Suprapubic skin (tissue), 4 donors: ENCODE measurements at places on chromosomes 1 and 21.

DNA sequence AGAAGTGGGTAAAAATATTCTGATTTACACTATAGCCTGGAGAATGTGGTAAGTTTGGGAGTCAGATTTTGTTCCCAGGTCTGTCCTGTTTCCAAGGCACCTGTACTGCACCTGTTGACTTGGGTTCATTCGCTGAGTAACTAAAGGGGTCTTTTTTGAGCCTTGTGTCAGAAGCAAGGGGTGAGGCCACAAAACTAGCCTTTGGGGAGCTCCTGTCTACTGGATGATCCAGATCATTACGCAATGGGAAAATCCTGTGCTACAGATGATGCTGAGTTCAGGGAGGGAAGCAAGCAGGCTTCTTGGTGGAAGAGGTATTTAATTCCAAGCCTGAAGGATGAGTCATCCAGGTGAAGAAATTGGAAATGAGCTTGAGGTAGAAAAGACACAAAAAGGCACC lies 424.0 kb downstream of the MATN1 start:
- no peak for DNase-seq
- H3K4me1 ChIP-seq = no peaks in the 10 kb centered on the region
- no peak overlapping the region for H3K4me3 ChIP-seq
- no peaks in the 10 kb centered on the region for H3K36me3 ChIP-seq

GRCh38 chr1:25134801-25135461 lies 97.4 kb downstream of the SYF2 start:
- no peaks in the 10 kb centered on the region for H3K36me3 ChIP-seq
- DNase-seq = no peak
- H3K4me3 ChIP-seq = no peak overlapping the region
- peaks cover 8% of the 10 kb centered on the region for H3K27me3 ChIP-seq

DNA sequence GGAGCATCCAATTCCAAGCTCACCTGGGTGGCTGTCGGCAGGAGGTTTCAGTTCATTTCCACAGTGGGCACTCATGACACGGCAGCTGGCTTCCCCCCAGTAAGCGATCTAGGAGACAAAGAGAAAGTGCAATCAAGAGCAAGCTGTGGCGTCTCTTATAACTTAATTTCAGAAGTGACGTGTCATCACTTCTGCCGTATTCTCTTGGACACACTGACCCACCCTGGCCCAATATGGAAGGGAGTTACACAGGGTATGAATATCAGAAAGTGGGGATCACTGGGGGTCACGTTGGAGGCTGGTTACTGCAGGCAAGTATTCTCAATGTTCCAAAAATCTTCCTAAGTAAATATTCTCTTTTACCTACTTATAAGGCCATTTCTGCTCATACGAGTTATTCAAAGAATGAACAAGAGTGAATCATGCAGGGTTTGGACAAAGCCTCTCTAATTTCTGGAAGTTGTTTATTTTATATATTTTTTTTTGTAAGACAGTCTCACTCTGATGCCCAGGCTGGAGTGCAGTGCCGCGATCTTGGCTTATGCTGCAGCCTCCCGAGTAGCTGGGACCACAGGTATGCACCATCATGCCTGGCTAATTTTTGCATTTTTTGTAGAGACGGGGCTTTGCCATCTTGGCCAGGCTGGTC lies 46.5 kb upstream of the GREM2 start:
- H3K4me3 ChIP-seq = no peak overlapping the region
- no peaks in the 10 kb centered on the region for H3K4me1 ChIP-seq
- H3K27me3 ChIP-seq = no peaks in the 10 kb centered on the region
- no peak for DNase-seq
- no peaks in the 10 kb centered on the region for H3K36me3 ChIP-seq

DNA sequence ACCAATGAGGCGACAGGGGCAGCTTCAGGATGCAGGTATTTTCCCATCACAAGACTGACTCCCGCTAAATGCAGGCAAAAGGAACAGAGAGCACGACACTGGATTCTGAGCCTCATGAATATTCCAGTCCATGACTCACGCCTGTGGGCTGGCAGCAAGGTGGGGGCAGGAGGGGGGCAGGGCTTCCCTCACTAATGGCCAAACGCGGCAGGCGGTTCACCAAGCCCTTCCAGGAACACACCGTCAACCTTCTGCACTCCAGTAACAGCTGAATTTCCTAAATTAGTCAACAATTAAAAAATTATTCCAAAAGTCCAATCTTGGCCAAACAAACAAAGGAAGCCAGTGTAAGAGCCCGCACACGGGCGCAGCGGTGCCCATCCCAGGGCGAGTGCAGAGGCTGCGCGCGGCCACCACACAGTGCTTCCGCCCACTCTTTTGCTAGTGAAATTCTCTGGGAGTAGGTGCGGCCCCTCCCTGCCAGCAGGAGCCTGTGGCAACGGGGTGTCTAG lies 12.5 kb upstream of the GPR153 start:
- no peak overlapping the region for H3K27ac ChIP-seq
- DNase-seq = no peak
- no peak overlapping the region for H3K4me3 ChIP-seq
- no peaks in the 10 kb centered on the region for H3K27me3 ChIP-seq
- H3K36me3 ChIP-seq = no peaks in the 10 kb centered on the region
- H3K4me1 ChIP-seq = peaks cover 48% of the 10 kb centered on the region

DNA sequence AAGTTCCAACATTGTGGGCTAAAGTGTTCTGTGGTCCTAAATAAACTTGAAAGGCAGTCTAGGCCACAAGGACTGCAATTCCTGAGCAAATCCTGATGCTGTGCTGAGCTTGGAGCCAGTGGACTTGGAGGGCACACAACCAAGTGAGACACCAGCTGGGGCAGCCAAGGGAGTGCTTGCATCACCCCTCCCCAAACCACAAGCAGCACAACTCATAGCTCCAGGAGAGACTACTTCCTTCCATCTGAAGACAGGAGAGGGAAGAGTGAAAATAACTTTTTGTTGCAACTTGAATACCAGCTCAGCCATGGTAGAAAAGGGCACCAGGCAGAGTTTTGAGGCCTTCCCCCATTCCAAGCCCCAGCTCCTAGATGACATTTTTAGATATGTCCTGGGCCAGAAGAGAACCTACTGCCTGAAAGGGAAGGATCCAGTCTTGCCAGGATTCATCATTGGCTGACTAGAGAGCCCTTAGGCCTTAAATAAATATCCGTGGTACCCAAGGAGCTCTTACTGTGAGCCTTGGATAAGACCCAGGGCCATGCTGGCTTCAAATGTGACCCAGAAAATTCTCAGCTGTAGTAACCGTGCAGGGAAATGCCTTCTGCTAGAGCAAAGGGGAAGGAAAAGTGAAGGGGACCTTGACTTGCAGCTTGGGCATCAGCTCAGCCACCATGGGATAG lies 35.4 kb upstream of the LRRC8B start:
- no peaks in the 10 kb centered on the region for H3K36me3 ChIP-seq
- no peak overlapping the region for H3K4me3 ChIP-seq
- H3K27me3 ChIP-seq = no peaks in the 10 kb centered on the region
- H3K4me1 ChIP-seq = no peaks in the 10 kb centered on the region
- H3K27ac ChIP-seq = no peak overlapping the region
- DNase-seq = no peak

DNA sequence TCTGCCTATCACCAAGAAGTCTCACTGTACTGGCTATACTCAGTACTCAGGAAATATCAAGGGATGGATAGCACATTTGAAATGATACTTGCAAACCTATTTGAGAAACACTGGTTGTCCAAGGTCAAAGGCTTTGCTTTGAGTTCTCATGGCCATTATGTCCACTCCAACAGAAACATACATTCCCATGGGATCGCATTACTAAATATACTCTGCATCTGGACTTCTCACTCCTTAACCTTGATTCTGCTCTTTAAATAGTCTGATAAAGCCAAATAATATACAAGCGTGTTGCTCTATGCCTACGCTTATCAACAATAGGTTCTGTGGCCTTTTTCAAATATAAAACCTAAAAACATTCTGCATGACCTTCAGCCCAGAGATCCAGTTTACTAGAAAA lies 1054.8 kb downstream of the MRPL39 start:
- no peak for DNase-seq
- no peak overlapping the region for H3K27ac ChIP-seq
- no peaks in the 10 kb centered on the region for H3K4me1 ChIP-seq
- no peaks in the 10 kb centered on the region for H3K27me3 ChIP-seq

DNA sequence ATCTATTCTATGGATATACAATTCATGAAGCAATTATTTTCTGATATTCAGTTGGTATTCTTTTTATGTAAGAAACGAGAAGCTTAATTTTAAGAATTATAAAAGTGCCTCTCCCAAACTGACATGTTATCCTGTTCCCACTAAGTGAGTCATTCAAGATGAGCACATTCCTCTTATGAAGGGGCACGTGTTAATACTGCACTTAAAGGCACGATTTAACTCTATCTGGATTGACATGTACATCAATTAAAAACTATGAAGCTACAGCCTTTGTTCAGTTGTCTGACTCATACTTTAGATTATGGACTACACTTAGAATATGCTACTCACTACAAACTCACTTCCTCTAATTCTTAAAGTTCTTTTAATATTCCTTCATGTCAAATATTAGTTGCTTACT lies 111.6 kb downstream of the CYYR1 start:
- no peaks in the 10 kb centered on the region for H3K4me1 ChIP-seq
- H3K4me3 ChIP-seq = no peak overlapping the region
- no peak overlapping the region for H3K27ac ChIP-seq

DNA sequence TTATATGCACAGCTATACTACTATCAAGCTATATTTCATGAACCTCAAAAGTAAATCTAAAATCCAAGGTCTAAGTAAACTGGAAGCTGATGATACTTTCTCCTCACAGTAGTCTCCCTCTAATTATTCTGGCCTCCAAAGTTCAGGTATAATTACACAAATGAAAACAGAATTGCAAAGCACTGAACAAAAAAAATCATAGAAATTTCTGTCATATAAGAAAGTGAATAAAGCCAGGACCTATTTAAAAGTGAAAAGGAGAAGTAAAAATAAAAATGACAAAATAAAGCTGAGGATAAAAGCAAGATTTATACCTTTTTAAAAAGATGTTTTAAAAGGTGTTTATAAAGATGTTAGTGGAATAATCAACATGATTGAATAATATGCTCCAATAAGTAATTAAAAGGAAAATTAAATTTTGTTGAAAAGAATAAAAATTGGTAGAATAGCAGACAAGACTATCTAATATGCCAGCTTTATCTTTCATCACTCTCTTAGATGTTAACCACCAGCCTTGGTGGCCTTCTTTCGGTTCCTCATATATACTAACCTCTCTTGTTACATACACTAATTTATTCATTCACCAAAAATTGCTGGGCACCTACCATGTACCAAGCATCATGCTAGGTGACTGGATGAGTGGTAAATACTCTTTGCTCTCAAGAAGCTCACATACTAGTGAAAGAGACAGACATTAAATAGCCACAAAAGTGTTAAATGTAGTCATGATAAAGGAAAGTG lies 25.1 kb downstream of the SHCBP1L start:
- H3K4me3 ChIP-seq = no peak overlapping the region
- H3K27ac ChIP-seq = no peak overlapping the region
- no peaks in the 10 kb centered on the region for H3K36me3 ChIP-seq
- no peaks in the 10 kb centered on the region for H3K4me1 ChIP-seq
- no peak for DNase-seq
- H3K27me3 ChIP-seq = peaks cover 4% of the 10 kb centered on the region

DNA sequence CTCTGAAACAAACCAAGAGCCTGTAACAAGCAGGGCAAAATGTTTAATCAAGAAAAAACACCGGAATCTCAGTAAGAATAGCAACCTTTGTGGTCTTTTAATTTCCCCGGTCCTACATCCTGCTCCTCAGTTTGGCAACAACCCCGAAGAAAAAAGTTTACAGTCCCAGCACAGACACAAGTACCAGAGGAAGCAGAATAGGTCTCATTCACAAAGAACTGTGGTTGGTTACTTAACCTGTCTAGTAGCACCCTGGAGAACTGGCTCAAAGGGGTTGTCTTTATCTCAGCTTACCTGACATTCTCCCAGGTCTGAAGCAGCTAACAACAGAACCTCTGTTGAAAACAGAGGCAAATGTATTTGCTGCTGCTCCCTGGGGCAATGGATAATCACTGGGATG lies 399.3 kb downstream of the AJAP1 start:
- no peak for DNase-seq
- H3K36me3 ChIP-seq = no peaks in the 10 kb centered on the region
- no peak overlapping the region for H3K4me3 ChIP-seq
- no peaks in the 10 kb centered on the region for H3K4me1 ChIP-seq
- H3K27me3 ChIP-seq = no peaks in the 10 kb centered on the region

- peaks cover 41% of the 10 kb centered on the region for H3K4me1 ChIP-seq
- no peaks in the 10 kb centered on the region for H3K27me3 ChIP-seq
- no peaks in the 10 kb centered on the region for H3K36me3 ChIP-seq
- DNase-seq = no peak
Observed at GRCh38 chr1:14138135-14138506, 438.1 kb downstream of the PRDM2 start.

DNA sequence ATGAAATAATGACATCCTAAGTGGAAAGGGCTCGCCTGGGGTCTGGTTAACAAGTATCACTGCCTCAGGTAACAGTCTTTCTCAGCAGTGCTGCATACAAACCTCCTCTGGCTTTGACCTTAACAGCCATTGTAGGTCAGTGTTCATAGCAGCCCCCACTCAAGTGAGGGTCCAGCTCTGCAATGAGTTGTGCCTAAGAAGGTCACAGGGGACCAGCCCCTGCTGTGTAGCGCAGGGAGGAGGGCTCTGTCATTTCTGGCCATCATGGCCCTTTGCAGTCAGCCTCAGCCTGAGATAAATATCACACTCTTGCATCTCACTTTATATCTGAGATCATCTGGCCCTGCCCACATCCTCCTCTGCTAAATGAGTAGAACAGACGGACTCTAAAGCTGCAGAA lies 18.1 kb upstream of the MYSM1 start:
- no peak overlapping the region for H3K4me3 ChIP-seq
- no peaks in the 10 kb centered on the region for H3K36me3 ChIP-seq
- no peaks in the 10 kb centered on the region for H3K27me3 ChIP-seq
- peaks cover 14% of the 10 kb centered on the region for H3K4me1 ChIP-seq
- DNase-seq = no peak

DNA sequence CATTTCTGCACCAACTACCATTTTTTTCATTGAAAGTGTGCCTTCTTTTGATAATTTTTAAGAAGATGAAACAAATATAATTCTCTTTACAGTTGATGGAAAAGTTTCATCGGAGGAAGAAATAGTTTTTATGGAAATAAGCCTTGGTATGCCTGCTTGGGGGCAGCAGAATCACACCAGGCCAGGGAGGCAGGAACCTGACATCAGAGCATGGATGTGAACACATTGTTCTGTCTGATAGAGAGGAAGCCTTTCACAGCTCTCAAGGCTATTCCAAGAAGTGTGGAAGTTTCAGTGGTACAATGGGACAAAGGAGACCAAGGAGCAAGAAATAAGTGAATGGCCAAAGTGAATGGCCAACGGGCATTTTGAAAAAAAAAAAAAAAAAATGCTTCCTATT lies 162.2 kb upstream of the KCNK2 start:
- H3K4me3 ChIP-seq = no peak overlapping the region
- H3K36me3 ChIP-seq = no peaks in the 10 kb centered on the region
- DNase-seq = no peak
- H3K27ac ChIP-seq = no peak overlapping the region

GRCh38 chr1:180484490-180484889 lies 17.9 kb downstream of the ACBD6 start:
- H3K36me3 ChIP-seq = peaks cover 34% of the 10 kb centered on the region
- peaks cover 2% of the 10 kb centered on the region for H3K4me1 ChIP-seq
- DNase-seq = no peak
- no peak overlapping the region for H3K27ac ChIP-seq
- H3K4me3 ChIP-seq = no peak overlapping the region
